ENCODE measurements at places on chromosomes 7 and 10.
A peak's percentile ranks its signal among the peaks of the same experiment; 100 is the strongest.

DNA sequence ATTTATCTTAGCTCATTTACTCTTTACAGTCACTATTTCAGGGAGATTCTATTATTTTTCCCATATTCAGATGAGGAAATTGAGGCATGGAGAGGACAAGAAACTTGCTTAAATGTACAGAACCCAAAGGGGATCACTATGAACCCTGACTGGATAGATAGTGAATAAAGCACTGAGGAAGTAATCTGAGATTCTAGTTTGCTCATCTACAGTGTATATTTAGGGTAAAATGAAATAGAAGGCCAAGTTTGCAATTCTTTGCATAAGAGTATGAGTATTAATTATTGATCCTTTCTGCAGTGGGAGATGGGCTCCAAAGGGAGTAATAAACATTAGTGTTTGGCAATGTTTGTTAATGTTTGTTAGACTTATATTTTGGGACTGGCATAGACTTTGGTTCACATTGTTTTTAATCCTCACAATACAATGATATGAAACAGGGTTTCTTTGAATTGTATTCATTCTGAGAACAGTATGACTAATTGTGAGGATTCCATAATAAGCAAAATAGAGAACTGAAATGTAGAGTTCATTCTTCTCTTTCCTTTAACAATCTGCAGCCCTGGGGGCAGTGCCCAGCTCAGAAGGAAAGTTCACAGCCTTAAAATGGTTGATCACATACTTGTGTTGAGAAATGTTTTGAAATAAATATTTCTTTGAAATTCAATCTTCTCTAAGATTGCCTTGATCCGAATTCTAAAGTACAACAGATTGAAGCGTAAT, 131.0 kb upstream of the ZNF804B start:
- DNase-seq: no peak

DNA sequence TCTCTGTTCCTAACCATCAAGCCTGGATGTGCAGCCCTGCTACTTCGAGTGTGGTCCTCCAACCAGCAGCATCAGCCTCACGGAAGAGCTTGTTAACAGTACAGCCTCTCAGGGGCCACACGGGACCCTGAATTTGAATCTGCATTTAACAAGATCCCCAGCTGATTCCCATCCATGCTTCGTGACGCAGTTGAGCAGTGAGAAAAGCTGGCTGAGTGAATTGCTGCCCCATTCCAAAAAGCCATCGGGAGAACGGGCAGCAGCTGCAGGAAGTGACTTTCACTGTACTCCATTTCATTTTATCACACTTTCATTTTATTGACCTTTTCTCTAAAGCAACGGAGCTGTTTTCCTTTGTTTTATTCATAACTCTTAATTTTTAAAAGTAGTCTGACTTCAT, 22.5 kb downstream of the FAM171A1 start:
- no peak for DNase-seq

DNA sequence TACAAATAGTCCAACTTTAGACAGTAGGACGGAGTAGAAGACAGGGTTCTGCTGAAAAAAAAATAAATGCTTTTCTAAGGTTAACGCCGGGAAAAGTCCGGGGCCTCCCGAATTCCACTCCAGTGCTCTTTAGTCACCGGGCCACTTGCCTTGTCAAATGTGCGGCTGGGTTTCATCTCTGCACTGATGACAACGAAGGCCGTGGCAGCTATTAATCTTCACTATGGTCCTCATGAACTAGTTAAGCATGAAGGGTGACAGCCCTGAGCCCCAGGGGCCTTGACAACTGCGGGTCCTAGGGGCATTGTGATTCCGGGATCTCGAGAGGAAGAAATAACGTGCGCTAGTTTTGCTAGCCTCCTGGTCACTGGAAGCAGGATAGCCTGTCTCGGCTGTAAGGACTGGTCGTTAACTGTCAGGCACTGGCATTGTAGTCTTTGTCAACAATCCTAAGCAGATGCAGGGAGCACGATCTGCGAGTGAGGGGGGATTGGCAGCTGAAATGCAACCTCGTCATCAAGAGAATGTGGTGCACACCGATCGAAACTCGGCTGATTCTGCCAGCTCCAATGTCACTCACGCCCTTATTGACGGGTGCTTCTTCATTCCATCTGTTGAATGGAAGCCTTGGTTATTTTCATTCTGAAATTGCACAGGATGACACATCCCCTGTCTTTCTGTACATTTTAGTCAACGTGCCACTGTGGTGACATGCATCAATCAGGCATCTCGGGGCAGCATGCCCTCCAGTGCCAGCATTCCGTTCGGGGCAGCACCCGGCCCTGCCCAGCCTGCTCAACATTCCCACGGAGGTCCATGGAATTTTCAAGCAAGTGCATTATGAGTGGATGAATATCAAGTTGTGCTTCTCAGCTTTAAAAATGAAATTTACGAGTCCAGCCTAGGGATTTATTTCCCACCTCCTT, 51.6 kb upstream of the MGMT start:
- no peak for DNase-seq

DNA sequence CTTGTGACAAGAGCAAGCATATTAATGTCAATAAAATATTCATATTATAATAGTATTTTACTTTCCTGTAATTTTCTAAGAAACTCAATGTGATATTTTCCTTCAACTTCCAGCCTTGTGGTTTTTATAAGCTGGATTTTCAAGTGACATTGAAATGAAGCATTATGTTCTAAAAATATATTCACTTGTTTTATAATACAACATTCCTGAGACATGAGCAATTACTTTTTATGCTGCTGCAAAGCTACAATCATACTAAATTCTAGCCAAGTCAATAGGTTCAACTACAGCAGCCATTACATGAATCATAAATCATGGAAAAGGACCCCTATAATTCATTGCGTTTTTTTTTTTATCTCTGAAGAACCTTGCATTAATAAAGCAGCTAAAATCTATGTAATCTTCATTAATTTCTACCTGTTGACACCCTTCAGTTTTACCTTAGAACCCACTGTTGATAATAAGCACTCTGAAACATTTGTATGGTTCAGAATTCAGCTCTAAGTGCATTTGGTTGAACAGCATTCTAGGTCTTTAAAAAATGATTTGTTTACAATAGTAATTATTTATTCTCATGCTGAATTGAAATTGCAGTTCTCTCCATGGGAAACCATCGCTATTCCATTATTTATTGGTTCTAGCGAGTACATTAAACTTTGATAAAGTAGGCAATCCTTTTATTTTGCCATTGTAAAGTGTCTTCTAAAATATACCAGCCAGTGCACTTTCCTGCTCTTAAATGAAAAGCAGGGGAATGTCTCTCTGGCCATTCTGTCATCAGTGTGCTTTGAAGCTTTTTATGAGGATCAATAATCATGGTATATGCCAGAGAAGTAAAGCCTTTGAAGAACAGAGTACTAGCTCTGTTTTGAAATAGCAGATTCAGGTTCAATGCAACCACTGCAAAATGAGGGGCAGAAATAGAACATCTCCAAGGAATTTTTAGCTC, 132.6 kb downstream of the GNAT3 start:
- peak; percentile 48 for DNase-seq

- no peak for DNase-seq
These were observed 320.2 kb upstream of the FZD1 start for GRCh38 chr7:90944021-90944420.
